ENCODE measurements at places on chromosomes 11 and 22.

- no peak for DNase-seq
These were observed 529.4 kb downstream of the TBC1D22A start for GRCh38 chr22:47291565-47292495.

GRCh38 chr11:129723146-129723760, 92.4 kb upstream of the TMEM45B start:
- DNase-seq = no peak

GRCh38 chr22:32306561-32306960, 51.1 kb upstream of the RFPL3 start:
- DNase-seq = no peak

- DNase-seq = no peak
These were observed 44.6 kb upstream of the LIN7C start for GRCh38 chr11:27551127-27551526.

DNA sequence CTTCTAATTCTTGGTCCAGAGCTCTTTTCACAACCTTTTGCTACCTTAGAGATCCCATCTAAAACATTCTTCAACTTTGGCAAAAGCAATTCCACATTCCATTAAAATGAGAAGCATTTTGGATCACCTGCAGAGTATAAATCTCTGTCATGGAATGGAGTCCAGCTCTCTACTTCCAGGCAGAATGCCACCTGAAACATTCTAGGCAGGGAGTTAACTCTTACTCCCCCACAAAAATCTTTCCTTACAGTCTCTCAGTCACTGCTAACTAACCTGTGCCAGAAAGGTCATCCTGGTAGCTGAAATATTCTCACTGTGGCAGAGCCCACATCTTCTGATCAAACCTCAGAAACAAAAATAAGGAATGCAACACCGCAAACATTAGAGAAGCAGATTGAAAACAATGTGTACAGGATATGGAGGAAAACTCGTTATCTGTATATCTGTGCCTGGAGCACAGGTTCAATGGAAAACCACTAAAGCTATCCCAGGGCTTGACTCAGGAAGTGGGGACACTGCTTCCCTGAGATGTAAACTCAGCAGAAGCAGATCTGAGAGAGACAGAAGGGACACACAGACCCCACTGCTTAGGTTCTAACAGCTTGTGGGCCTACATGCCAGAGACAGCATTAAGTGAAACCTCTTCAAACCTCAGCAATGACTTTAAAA, 78.9 kb downstream of the KCNC1 start:
- DNase-seq = no peak

DNA sequence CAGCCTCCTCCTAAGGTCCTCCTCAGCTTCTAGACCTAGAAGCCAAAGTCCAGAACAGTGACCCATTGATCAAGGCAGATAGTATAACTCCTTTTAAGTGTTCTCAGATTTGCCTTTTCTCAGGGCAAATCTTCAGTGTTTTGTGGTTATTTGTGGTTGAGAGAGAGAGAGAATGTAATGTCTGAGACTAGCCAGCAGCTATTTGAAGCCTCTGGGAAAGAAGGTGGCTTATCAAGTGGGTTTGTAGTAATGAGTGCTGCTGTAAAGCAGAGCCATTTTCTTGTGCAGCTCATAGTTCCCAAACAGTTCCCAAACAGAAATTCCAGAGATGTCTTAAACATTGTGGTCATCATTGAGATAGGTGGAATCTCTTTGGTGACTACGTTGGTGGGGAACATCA, 89.5 kb downstream of the RNF169 start:
- DNase-seq = no peak

DNA sequence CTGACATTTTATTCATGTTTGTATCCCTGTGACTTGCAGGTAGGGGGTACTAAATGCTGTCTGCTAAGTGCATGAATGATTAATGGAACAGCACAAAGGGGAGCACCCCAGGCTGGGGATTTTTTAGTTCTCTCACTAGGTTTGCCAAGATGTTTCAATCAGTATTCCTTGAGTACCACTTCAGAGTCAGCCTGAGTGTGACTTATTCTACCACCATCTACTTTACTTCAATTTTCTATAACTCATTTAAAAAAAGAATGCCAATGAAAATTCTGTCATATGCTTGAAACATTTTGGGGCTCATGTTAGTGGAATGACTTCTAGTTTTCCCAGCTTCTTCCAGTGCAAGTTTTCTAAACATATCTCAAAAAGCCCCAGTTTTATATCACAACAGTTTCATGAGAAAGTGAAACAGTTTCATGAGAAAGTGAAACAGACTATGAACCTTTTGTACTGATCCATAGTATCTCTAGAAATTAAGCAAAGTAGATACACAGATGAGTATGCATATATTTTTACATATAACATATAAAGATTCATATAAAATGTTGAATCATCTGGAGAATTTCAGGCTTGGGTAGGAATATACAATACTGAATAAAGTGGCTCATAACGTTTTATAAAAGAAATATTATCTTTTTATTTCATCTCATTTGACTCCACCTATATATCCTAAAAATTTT, 252.4 kb downstream of the GRM5 start:
- no peak for DNase-seq

DNA sequence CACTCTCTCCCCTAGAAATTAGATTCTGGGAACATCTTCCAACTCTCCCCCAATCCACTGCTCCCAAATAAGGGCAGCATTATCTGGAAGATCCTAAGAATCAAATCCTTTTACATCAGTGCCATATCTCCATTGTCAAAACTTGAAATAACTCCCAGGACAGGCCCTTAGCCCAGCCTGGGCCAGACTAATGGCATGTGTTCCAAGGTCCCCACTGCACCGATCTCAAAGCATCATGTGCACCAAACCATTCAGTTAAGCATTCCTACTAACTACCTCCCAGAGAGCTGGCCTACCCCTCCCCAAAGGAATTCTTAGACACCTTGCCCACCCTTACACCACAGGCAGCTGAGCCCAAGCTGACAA, 44.2 kb upstream of the POU2AF1 start:
- DNase-seq = no peak

DNA sequence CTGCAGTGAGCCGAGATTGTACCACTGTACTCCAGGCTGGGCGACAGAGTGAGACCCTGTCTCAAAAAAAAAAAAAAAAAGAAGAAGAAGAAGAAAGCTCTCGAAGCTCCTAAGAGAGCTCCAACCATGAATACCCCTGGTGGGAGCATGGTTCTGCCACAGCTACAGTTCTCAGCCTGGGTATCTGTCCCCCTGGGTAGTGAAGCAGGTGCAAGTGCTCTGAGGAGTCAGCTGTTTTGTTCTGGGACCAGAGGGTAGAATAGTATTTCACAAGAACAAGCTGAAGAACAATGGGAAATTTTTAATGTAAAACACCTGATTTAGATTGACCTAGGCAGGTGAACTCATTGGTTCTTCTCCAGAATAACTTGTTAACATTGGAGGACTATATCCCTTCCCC, 4.3 kb upstream of the HYOU1 start:
- no peak for DNase-seq

DNA sequence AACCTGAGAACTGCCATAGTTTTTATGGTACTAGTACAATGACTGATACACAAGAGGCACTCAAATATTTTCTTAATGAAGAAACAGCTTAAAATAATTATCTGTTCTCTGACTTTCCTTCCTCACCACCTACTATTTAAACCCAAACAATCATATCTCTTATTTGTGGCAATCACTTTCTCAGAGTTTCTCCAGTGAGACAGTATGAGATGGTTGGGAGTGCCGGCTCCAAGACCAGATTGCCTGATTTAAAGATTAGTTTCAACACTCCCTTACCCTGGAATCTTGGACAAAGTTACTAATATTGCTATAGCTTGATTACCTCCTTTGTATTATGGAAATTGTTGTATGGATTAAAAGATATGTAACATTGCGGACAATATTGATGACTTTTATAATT, 5.7 kb upstream of the CEP126 start:
- DNase-seq = no peak

GRCh38 chr11:10076458-10077141, 217.4 kb downstream of the SBF2 start:
- DNase-seq = peak; percentile 51

- DNase-seq = no peak
These were observed 22.8 kb upstream of the TFIP11 start for GRCh38 chr22:26534874-26535602.

DNA sequence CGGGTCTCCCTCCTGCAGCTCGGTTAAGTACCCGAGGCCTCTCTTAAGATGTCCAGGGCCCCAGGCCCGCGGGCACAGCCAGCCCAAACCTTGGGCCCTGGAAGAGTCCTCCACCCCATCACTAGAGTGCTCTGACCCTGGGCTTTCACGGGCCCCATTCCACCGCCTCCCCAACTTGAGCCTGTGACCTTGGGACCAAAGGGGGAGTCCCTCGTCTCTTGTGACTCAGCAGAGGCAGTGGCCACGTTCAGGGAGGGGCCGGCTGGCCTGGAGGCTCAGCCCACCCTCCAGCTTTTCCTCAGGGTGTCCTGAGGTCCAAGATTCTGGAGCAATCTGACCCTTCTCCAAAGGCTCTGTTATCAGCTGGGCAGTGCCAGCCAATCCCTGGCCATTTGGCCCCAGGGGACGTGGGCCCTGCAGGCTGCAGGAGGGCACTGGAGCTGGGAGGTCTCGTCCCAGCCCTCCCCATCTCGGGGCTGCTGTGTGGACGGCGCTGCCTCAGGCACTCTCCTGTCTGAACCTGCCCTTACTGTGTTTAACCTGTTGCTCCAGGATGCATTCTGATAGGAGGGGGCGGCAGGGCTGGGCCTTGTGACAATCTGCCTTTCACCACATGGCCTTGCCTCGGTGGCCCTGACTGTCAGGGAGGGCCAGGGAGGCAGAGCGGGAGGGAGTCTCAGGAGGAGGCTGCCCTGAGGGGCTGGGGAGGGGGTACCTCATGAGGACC, 25.0 kb downstream of the FADS3 start:
- no peak for DNase-seq

DNA sequence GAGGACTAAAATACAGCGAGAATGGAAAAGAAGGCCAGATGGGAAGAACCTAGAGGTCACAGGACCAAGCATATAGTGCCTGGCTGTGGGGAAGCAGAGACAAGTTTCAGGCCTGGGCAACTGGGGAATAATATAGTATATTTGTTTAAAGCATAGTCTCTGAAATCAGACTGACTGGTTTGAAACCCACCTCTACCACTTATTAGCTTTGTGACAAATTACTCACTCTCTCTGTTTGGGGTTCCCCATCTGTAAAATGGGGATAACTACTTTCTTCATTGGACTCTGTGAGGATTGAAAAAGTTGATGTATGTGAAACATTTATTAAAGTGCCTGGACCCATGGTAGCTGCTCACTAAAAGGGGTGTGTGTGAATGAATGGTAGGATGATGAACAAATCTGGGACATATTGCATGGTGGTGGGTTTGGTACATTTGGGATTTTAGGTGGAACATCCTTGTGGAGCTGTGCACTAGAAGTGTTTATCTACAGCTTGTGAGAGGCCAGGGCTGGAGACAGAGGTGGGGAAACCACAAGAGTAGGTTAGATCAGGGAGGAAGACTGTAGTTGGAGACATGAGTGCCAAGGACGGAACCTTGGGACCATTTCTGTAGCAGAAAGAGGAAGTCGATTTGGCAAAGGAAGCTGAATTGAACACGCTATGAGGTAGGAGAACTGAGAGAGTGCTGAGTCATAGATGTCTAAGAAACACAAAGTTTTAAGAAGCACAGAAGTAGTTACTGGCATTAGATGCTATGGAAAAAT, 52.6 kb downstream of the SWAP70 start:
- no peak for DNase-seq

DNA sequence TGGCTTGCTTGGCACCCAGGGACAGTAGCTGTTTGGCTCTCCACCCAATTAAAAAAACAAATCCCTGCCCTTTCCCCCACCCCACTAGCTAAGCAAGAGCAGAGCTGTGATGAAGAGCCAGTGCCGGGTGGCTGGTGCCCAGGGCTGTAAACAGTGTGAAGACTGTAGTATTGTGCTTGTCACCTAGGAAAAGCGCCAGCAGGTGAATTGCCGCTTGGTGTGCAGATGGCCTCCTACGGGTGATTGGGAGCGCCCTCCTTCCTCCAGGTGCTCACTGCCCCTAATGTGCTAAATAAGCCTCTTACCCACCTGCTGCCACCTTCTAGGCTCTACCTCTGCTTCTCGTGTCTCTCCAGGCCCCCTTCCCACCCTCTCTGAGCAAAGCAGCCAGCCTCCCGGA, 18.4 kb upstream of the RAPSN start:
- DNase-seq = no peak

GRCh38 chr11:122763108-122763507, 75.2 kb upstream of the CRTAM start:
- DNase-seq = no peak

- no peak for DNase-seq
These were observed 104.5 kb downstream of the CHST1 start for GRCh38 chr11:45560913-45561281.

DNA sequence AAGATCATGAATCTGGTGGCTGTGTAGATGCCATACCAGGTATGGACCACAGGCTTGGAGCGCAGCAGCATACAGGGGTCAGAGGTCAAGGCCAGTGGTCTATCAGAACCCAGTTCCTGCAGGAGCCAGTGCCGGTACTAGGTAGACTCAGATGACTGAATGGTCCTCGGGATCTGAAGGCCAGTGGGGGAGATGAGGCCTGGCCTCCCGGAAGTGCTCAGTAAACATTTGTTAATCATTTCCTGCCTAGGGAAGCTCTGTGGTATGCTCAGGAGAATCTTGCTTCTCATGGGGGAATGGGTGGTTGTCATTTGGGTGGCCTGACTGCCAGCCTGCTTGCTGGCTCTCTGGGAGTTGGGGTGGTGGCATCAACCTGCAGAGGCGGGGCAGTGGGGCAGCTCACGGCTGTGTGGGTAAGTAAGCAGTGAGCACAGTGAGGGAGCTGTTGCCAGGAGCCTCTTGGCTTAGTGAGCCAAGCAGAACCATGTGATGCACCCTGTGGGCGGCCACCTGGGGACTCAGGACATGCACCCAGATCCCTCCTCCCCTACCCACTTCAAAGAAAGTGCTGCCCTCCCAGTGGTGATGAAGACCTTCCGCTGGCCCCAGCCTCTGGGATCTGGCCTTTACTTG, 33.0 kb downstream of the PTPRJ start:
- DNase-seq = peak; percentile 70

DNA sequence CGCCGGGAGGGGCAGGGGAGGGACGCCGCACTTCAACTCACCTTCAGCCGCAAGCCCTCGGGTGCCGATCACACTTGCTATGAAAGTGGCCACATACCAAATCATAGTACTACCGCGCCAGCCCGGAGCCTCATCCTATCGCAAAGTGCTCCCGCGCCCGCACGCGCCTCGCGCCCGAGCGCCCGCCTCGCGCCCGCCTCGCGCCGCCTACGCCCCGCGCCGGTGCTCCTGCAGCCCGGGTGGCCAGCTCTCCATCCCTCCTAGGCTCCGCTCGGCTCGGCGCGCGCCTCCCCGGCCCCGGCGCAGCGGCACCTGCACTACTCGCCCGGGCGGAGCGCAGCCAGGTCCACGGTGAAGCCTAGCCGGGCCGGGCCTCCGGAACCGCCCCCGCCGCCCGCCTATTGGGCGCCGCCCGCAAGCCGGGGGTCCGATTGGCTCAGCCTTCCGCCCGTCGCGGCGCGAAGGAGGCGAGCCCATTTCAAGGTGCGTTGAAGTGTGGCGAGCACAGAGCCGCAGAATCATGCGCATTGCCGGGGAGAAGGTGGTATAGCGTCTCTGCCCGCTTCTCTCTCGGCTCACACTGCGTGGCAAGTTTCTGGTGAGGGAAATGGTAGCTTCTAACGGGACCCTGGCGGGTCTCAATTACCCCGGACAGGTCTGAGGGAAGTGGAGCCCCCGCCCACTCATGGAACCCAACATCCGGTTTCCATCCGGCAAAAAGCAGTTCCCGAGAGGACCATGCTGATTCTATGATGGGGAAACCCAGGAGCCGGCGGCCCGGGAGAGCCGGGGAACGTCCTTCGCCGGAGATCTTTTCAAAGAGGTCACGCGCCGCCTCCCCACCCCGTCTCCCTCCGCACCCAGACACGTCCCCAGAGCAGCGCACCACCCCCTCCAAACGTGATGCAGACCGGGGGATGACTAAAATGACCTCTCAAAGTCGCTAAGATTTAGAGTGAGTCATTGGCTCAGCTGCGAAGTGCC, at the start of gene IGSF9B:
Gene IGSF9B (minus strand): TSS at position 319 of the 984 bp plus-strand sequence. CDS start 214 bp downstream, at position 105.
- DNase-seq = peak; percentile 94

Measured in activated CD4-positive, CD25-positive, alpha-beta regulatory T cell treated with anti-CD3 and anti-CD28 coated beads, Interleukin-2, amount 50 U/mL, for 72 hours (primary cell).